ENCODE measurements at places on chromosomes 3 and 15.

GRCh38 chr15:66603301-66604179 lies 37.7 kb upstream of the LCTL start:
- peak; percentile 64 for DNase-seq

DNA sequence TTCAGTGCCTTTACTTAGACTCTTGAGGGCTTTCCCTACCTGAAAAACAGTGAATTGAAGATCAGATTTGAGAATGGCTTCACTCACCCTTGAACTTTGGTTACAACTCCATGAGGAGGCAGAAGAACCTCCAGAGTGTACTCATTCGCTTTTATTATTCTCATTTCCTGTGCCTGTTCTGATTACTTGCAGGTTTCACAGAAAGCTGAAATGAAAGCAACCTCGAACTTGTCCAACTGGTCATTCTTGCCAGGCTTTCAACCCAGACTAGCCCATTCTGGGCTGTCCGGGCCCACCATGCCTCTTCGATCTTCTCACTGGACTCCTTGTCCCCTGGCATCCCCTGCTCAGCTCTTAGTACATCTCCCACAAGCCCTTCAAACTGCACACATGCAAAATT lies 20.2 kb upstream of the THUMPD3 start:
- DNase-seq = no peak

DNA sequence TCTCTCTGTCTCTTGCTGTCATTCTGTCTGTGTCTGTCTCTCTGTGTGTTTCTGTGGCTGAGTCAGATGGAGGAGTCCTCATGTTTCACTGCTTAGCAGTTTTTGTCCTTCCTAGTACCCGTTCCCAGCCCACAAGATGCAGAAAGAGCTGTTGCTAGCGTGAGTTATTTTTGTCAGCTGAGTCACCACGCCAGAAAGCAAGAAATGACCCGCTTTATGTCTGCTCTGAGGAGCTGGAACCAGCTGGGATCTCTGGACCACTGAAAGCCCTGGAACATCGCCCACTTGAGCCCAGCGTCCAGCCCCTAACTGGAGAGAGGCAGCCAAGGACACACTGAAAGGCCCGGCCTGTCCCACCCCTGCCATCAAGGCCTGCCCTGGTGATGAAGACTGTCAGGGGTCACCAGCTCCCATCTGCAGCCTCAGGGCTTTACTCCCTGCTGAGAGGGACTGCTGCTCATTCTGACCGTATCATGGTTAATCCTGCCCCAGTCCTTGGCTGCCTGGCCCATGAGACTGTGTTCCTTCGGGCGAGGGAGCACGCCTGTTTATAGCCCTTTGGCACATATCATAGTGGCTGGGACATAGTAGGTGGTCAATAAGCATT lies 101.7 kb upstream of the TPM1 start:
- peak; percentile 52 for DNase-seq

DNA sequence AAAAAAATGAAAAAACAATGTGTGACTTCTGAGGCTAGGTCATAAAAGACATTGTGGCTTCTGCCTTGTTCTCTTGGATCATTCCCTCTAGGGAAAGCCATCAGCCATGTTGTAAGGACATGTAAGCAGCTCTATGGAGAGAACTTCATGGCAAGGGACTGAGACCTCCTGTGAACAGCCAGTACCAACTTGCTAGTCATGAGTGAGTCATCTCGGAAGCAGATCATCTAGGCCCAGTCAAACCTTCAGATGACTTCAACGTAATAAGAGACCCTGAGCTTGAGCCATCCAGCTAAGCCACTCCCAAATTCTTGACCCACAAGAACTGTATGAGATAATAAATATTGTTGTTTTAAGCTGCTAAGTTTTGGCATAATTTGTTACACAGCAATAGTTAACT lies 4.9 kb downstream of the MON1A start:
- DNase-seq = no peak

GRCh38 chr3:46353647-46354410 lies at the start of gene CCR2:
Gene CCR2, plus strand, starts transcription at chr3:46354111. Its CDS starts 3,417 bp downstream, at chr3:46357528.
- no peak for DNase-seq

DNA sequence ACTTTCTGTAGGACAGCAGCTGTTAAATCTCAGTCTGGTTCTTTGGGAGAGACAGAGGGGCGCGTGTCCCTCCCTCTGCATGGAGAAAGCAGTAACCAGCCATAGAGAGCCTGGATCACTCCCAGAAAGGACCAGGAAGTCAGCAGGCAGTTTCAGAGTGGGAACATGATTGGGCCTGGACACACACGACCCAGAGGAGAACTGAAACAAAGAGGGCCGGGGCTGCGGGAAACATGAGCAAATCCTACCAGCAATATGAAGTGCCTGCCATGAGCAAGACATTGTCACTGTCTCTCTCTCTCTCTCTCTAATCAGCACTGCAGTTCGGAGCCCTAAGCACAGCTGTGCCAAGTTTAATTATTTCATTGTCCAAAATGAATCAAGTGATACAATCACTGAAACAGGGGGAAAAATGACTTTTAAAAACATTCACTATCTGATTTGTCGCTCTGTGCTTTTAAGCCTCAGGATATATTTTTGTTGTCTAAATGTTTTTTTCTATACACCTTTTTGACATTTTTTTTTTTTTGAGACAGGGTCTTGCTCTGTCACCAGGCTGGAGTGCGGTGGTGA lies 17.6 kb downstream of the MUC13 start:
- no peak for DNase-seq

GRCh38 chr3:58052373-58053273 lies 44.4 kb downstream of the FLNB start:
- DNase-seq = no peak

- no peak for DNase-seq
These were observed 299.9 kb downstream of the MECOM start for GRCh38 chr3:169363318-169364265.

DNA sequence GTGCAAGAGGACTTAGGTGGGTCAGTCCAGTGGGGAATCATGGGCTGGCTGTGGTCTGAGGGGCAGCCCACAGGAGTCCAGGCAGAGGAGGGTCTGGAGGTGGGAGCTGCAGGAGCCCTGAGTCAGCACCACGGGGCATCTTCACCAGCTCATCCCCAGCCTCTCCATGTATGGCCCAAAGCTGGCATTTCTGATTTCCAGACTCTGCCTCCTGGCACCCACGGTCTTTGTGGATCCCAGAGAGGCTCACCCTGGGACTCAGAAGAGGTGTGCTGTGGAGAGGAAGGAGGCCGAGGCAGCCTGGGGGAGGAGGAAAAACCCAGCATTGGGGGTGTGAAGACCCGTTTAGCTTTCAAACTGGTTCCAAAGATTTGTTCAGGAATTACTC lies 64.5 kb upstream of the KLF13 start:
- DNase-seq = no peak

DNA sequence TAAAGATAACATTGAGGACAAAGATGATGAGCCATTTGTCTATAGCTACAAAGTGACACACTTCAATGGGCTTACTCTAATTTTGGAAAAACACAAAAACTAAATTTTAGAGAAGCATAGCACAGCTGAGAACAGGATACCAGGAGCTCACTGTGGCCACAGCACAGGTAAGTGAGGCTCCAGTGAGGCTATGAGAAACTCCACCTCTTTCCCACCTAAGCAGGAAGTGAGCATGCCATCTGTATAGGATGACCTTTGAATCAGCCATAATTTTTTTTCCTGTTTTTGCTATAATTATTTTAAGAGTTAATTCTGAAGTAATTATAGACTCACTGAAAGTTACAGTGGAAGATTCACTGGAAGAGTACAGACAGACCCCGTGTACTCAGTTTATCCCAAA lies 82.1 kb upstream of the DCLK3 start:
- DNase-seq = no peak

DNA sequence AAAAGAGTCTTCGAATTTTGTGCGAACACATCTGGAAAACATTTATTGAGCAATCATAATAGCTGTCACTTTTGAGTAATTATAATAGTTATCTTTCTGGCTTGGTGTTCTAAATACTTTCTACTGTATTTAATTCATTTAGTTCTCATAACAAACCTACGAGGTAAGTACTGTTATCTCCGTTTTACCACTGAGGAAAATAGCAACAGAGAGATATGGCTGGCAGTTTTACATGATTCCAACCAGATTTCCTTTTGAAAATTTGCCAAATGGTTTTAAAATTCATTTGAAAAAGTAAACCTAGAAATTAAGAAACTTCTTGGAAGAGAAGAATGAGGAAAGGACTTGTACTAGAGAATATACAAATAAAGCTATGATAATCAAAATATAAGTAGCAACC lies 37.3 kb upstream of the MGA start:
- DNase-seq = no peak

- no peak for DNase-seq
These were observed 470.2 kb downstream of the NAALADL2 start for GRCh38 chr3:175329373-175329772.

DNA sequence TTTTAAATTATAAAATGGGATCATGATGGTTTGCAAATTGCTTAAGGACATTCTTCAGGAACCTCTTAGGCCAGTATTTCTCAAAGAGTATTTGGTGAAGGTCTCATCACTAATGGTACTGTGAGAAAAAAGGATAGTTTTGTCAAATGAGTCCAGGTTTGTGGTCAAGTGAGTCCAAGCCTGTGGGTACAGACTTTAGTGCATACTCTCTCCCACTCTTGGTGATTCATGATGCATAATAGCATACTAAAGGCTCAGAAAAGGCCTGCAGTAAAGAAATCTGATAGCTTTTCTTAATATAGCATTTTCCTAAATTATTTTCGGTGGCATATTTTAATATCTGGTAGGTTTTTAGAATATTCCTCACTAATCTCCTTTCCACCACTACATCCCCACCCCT lies 20.0 kb downstream of the BOC start:
- no peak for DNase-seq

- DNase-seq = no peak
These were observed 148.9 kb upstream of the IL12A start for GRCh38 chr3:159839561-159840379.

GRCh38 chr3:9224490-9224889 lies 25.0 kb downstream of the SRGAP3 start:
- DNase-seq = no peak

- DNase-seq = no peak
These were observed 27.0 kb upstream of the ANKDD1A start for GRCh38 chr15:64884679-64885078.

DNA sequence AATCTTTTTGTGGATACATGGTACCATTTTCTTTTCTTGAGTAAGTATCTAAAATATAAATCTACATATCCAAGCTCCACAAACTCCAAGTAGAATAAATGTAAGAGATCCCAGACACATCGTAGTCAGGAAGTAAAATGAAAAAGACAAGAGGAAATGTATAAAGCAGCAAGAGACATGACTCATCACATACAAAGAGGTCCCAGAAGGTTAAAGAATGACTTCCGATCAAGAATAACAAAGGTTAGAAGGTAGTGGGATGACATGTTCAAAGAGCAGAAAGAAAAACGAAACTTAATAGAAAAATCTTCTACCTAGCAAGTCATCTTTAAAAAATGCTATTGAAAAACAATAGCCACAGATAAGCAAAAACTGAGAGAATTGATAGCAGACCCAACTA lies 705.8 kb downstream of the NR2F2 start:
- no peak for DNase-seq

DNA sequence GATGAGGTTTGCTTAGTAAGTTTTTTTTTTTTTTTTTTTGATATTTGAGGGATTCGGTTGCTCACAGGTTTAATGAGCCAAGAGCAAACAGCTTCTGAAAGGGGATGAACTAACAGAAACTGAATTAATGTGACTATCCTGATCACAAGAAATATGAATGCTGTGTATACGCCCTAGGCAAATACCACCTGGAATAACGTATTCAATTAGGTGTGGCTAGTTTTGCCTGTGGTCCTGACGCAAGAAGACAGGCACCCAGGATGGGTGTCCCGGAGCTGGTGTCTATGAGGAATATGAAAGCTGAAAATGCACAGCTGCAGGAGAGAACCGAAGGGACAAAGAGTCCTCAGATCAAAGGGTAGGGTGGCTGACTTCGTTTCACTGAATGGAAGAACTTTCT lies 14.6 kb downstream of the LSG1 start:
- no peak for DNase-seq

DNA sequence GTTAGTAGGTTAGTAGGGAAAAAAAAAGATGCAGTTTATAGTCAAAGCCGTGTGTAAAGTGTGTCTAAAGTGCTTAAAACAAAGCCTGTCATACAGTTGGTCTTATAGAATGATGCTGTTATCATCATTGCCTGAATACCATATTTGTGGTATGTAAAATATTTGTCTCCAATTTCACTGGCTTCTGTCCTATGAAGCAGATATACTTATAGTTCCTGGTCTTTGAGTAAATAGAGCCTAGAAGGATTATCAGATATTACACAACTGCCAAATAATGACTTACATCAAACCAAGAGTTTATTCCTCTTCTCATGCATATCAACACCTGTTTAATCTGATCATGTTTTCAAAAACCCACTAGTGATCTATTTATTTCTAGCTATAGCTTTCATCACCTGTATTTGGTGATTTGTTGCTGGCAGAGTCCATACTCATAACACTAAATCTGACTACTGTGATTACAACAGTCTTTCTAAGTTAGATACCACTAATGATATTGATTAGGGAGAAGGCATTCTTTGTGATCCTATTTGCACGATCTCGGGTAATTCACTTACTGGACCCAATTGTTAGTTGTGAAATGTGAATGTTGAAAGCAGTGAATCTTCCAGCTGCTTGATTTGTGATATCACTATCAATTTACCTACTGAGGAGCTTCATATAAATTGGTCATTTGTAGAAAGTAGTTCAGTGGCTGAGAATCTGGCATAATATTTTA lies 413.7 kb downstream of the LPP start:
- DNase-seq = no peak

GRCh38 chr3:187935623-187936156 lies 190.4 kb upstream of the BCL6 start:
- DNase-seq = no peak
